Keratinocyte (primary cell): ENCODE measurements at places on chromosomes 4 and X. TPM values are rescaled to one million over a fixed set of nuclear protein-coding genes. Genes with fewer than 3 reads are reported as not detected.

- no peaks in the 10 kb centered on the region for H3K36me3 ChIP-seq
- H3K27ac ChIP-seq, result no peak overlapping the region
- no peak for DNase-seq
- H3K4me1 ChIP-seq, result no peaks in the 10 kb centered on the region
- peaks cover 35% of the 10 kb centered on the region for H3K27me3 ChIP-seq
Observed at GRCh38 chr4:7598939-7599790, 164.4 kb upstream of the PSAPL1 start.

GRCh38 chr4:6721121-6721520 lies 5.1 kb downstream of the BLOC1S4 start:
- no peaks in the 10 kb centered on the region for H3K27me3 ChIP-seq
- DNase-seq, result no peak
- H3K27ac ChIP-seq, result no peak overlapping the region
- no peak overlapping the region for H3K4me3 ChIP-seq

- H3K4me3 ChIP-seq, result peak overlapping the region; percentile 22
- H3K4me1 ChIP-seq, result peaks cover 3% of the 10 kb centered on the region
- no peaks in the 10 kb centered on the region for H3K36me3 ChIP-seq
- no peak for DNase-seq
Observed at GRCh38 chrX:39688576-39689375, 409.0 kb downstream of the BCOR start.

GRCh38 chr4:152074573-152074972 lies 313.8 kb upstream of the GATB start:
- no peak overlapping the region for H3K27ac ChIP-seq
- peaks cover 3% of the 10 kb centered on the region for H3K27me3 ChIP-seq
- peaks cover 8% of the 10 kb centered on the region for H3K4me1 ChIP-seq
- no peak overlapping the region for H3K4me3 ChIP-seq

Gene EGFL6
- polyA plus RNA-seq, result 0.06 to 1.0 TPM (median 0.38 TPM) in 3 replicates

Gene HSFX3
- polyA plus RNA-seq, result not detected in 3 replicates

DNA sequence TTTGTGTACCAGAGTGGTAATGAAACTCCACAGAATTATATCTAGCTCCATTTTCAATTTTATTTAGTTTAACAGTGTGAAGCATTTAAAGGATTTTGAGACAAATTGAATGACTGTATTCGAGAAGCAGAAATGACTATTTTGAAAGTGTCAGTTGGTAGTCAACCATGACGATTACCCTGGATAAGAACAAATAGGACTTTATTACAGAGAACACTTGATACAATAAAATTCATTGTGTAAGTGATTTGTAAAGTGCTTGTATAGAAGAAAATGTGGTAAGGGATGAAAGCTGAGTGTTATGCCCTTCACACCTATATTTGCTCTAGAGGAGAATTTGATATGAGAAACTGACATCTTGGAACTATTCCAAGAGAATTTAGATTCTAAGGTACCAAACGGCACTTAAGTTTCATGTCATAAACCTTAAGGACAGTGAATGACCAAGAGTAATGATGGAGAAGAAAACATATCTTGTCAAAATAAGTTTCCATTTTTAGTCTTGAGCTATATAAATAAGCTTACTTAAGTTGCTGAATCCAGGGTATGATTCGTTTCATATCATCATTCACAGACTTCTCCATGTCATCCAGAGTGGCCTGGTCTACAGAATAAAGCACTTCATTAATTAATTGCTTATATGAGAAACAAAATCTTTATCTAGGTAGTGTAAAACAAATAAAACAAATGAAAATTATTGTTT lies 34.6 kb downstream of the MED14 start:
- H3K27me3 ChIP-seq, result no peaks in the 10 kb centered on the region
- no peak overlapping the region for H3K4me3 ChIP-seq
- no peaks in the 10 kb centered on the region for H3K36me3 ChIP-seq
- DNase-seq, result no peak
- H3K27ac ChIP-seq, result no peak overlapping the region
